Amniotic epithelial cell (primary cell): ENCODE measurements at places on chromosomes 3 and 15.
A peak's percentile ranks its signal among the peaks of the same experiment; 100 is the strongest.

GRCh38 chr3:14126017-14126886, 1.4 kb downstream of the TMEM43 start:
- no peak for DNase-seq

DNA sequence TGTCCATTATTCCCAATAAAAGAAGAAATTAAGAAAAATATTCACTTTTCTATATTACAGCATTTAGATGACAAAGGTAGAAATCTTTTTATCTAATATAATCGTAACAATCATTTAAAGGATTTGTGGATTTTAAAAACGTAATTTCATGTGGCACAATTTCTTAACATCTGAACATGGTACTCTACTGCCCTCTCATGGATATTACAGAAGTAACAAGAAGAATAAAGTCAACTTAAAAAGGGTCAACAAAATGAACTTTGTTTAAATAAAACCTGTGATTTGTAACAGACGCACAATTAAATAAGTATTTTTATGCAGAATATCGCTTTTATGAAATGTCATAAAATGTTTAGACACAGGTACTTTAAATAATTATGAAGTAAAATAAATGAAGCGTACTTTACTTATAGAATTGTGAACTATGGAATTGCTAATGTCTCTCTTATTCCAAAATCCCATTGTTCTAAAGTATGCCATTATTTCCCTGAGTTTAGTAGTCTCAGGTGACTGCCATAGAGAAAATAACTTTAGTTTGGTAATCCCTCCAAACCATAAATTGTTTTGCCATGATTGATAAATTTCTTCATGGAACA, 366.8 kb upstream of the ZNF385D start:
- peak; percentile 40 for DNase-seq

DNA sequence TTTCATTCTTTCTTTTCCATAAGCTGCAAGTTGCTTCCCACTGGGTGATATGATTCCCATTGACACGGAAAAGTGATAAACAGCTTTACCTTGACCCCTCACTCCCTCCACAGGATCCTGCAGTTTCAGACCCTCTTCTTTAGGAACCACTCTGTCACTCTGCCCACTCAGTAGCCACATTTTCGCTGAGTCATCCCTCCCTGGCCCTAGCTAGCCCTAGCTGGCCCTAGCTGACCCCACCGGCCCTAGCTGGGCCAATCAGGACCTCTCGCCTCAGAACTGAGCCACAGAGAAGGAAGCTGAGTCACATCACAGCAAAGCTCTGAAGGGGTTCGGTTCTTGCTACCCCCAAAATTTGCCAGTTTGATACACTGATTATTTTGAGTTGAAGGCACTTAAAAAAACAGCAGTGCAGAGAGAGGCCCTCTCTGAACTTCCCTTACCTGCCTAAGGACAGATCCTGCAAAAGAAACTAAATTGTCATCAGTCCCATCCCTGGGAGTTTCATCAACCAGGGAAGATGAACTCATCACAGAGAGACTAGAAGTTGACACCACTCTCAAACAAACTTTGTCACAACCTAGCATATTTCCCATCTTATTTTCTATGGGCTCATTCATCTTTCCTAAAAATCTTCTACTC, 233.5 kb upstream of the PROK2 start:
- peak; percentile 40 for DNase-seq

DNA sequence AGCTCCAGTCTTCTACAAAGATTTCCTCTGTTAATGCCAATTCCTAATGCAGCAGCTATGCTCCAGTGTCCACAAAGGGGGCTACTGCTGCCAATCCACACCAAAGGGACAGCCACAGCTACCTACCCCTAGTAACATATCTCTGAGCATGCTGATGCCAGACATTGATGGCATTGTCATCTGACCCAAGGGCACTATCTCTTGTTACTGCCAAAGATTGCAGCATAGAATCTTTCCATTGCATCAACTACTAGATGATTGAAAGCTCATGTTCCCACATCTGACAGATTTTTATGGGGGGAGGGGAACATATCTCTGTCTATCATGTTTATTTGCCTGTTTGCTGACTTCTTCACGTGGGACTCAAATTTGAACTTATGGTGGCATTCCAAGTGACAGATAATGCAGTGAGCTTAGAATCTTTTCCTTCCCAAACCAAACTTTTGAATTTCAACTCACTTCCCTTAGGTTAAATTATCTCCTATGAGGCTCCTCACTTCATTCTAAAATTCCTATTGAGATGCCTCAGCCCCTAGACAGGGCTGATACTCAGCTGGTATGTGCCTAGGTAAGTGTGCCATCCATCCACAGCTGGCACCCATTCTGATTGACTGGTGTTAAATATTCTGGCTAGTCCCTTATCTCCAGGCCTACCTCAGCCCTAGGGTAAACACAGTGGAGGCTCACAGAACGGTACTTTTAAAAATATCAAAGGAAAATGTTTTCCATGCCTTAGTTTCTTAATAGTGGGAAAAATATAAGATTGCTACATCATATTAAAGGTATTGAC, 100.3 kb downstream of the STRIT1 start:
- peak; percentile 37 for DNase-seq

DNA sequence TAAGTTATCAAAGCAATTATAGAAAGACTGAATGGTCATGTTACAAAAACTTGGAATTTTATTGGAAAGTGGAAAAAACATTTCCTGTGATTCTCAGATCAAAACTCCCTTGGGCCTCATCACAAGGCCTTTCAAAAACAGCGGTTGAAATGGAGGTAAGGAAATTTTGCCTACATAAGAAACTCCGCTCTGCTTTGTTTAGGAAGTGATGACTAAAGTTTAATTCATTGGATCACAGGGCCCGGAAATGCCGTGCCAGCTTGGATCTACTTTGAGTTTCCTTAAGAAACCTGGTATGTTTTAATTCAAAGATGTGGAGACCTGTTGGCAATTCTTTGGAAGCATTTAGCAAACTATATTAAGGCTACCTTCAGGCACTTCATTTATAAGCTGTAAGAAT, 143.9 kb upstream of the MME start:
- no peak for DNase-seq

DNA sequence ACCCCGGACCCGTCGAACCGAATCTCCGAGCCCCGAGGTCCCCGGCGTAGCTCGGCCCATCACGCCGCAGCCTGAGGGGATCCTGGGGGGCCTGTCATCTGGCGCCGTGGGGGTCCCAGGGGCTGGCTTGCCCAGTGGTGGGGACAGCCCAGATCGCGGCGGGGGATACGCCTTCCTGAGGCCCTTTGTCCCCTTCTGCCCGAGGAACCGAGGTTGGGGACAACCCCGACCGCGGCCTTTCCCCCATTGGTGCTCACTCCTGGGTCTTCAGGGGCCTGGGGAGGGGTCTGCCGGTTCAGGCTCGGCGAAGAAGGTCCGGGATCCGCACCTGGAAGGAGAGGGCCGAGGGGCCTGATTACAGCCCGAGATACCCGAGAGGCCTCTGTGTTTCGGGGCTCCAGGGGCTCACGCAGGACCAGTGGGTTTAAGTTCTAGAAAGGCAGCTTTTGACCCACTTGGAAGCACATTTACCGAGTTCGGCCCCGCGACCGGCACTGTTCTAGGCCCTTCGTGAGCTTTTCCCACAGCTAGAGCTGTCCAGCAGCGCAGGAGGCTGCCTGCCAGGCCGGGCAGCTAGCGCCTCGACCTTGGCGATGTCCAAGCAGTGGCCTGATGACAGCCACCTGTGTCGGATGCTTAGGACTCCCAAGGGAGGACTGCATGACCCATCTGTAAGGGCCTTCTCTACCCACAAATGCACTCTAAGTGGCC, 504 bp downstream of the ABHD2 start:
- DNase-seq, result peak; percentile 12

DNA sequence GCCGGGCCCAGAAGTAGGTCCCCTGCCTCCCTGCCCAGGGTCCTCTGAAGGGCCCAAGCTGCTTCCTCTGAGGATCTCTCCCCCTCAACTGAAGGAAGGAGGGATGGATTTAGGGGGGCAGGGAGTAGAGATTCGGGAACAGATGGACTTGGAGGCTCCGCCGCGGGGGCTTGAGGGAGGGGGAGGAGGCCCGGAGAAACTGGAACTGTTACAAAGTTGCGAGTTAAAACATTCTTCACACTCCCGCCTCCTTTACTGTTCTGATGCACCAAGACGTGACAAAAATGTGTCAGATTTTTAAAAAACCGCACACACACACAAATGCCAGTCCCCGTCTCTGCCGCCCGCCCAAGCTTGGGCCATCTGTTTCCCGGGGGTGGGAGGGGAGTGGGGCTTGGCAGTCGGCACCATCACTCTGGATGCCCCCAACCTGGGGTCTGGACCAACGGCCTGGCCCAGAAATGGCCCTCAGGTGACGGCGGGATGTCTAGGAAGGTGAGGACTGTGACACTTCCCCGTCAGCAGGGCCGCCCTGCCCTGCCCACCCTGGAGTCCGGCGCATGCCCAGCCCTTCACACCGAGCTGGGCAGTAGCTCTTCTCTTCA, 25.0 kb upstream of the LINGO1 start:
- no peak for DNase-seq

GRCh38 chr3:46091741-46092701, 64.7 kb upstream of the XCR1 start:
- no peak for DNase-seq

GRCh38 chr3:135792858-135793475, 172.6 kb upstream of the PPP2R3A start:
- DNase-seq, result no peak

DNA sequence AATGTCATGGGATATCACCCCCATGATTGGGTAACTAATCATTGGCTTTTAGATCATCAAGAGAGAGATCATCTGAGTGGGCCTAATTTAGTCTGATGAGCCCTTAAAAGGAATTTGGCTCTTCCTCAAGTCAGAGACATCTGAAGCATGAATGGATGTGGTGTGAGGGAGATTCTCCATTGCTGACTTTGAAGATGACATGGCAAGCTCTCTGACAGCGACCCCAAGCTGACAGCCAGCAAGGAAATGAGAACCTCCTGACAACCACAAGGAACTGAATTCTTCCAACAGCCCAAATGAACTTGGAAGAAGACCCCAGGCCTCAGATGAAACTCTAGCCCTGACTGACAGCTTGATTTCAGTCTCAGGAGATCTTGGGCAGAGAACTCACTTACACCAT, 108.4 kb upstream of the SPATA12 start:
- DNase-seq, result no peak

DNA sequence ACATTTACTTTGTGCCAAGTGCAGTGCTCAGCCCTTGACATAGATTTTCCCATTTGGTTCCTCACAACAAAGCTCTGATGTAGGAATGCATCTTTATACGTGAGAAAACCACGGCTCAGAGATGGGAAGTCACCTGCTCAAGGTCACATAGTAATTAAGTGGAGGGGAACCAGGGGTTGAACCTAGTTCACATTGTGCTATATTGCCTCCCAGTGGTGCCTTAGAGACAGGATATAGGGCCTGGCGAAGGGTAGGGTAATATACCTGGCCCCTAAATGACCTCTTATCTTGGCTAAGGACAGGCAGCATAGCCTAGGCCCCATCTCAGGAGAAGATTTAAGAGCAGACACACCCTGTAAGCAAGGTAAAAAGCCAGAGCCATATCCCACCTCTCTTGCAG, 71.5 kb downstream of the FOXP1 start:
- no peak for DNase-seq

DNA sequence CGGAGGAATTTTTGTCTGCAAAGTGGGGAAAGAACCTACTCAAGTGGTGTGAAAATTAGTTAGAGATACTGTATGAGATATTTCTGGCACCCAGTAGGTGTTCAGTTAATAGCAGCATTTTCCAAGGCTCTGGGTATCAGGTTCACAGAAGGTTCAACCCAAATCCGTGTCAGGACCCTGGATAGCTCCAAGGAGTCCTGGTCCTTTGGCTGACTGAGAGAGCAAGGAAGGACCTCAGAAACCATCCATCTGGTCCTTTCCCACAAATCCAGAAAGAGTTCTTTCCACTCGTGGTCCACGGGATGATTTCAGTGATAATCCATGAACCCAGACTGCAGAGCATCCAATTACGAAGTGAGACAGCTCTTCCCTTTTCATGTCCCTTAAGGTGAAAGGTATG, 51.4 kb downstream of the SLC6A11 start:
- DNase-seq, result peak; percentile 3

GRCh38 chr15:69825941-69826818, 271.5 kb downstream of the TLE3 start:
- no peak for DNase-seq

DNA sequence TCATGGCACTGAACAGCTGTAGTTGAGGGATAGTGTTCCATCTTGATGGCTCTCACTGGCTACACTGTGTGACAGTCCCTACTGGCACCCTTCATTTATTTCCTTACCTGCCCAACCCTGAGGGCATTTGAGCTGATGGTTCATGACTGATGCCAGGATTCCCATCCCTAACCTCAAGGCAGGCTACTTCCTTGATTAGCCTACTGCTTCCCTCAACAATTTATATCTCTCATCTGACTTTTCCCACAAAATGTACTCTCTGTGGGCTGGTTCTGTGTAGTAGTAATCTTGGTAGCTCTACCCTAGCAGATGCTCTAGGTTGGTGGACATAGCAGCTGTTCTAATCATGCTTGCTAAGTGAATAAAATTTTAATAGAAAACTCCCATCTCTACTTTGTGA, 106.0 kb downstream of the THRB start:
- DNase-seq, result no peak

- peak; percentile 31 for DNase-seq
Measured at GRCh38 chr3:183468424-183468823, 40.0 kb upstream of the MCF2L2 start.

DNA sequence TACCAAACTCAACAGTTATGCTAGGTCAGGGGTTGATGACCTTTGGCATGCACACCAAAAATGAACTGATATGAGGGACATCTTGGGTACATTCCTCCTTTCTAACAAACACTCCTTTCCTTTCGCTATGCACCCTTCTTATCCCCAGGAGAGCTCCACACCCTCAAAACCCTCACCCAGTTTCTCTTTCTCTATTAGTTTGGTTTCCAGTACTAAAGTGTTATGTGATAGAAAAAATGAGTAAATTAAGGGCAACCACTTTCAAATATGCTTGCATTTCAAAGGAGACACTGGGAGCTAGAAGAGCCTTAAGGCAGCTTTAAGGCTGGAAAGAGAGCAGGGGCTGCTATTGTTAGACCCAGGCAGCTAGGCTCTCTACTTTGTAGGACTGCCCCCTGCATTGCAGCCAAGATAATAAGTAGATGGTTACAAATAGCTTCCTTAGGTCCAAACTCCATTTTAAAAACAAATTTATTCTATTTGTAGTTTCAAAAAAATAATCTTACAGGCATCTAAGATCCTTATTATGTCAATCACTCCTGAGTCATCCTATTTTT, 244.3 kb downstream of the ZIC1 start:
- no peak for DNase-seq

GRCh38 chr15:62469874-62470688, 305.0 kb upstream of the C2CD4B start:
- peak; percentile 73 for DNase-seq

DNA sequence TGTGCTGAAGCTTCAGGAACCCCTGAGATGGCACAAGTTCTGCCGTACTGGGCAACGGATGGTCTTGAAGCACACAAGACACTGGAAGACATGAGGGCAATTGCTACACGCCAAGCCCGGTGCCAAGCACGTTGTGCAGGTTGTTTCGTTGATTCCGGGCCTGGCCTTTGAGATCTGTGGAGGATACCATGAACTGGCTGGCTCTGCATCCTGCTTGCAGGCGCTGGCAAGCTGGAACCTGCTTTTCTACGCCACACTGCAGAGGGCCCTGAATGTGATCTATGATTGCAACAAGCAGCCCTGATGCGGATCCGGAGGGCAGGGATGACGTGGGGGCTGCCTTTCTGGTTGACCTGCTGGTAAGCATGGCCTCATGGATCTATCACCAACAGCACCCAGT, 262.5 kb upstream of the ATP10A start:
- DNase-seq, result no peak

- DNase-seq, result peak; percentile 73
Measured at GRCh38 chr3:45055032-45055410, 28.9 kb downstream of the CLEC3B start.
